ENCODE measurements at places on chromosomes 2 and 18. TPM values are rescaled to one million over a fixed set of nuclear protein-coding genes. Genes with fewer than 3 reads are reported as not detected.

- DNase-seq, result no peak
These were observed 61.3 kb downstream of the PMAIP1 start for GRCh38 chr18:59961070-59961469.

DNA sequence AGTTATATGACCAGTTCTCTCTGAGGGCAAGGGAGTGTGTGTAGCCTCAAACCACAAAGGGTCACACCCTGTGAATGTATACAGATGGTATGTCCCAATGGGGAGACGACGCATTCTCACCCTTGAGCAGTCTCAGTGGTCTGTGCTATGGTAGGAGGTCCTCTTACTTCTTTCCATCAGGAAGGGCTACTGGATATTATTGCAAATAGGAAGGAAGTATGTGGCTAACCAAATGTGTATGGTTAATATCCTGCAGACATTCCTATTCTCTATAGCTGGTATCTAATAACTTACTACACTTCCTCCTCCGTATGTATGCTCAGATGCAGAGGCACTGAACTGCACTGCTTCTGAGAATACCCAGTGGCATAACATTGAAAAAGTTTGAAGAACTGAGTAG lies 306.7 kb upstream of the CCDC68 start:
- no peak for DNase-seq

The CD28 gene
- total RNA-seq, result 191 TPM

DNA sequence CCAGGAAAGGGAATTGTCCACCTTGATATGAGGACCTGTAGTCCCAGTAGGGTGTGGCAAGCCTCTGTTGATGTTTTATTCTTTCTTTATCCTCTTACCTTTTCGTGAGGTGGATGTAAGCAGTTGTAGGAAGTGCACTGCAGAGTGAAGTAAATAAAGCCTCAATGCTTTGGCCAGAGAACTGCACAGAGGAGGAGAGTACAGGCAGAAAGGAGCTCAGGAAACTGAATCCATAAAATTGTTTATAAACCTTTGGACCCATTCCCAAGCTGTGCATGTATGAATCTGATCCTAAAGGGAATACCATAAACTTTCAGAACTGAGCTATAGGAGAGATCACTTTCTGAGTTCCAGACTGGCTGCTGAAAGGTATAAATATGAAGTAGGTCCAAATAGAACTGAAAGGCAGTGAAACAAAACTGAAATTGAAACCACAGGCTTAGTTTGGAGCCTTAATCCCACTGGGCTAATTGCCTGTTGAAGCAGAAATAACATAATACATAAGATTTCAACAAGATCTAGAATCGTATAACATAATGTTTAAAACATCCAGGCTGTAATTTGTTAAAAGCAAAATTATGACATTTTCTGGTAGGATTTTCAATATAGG lies 17.9 kb upstream of the SLC9A4 start:
- no peak for DNase-seq

The MYO1B gene
- total RNA-seq, result 4.7 TPM

DNA sequence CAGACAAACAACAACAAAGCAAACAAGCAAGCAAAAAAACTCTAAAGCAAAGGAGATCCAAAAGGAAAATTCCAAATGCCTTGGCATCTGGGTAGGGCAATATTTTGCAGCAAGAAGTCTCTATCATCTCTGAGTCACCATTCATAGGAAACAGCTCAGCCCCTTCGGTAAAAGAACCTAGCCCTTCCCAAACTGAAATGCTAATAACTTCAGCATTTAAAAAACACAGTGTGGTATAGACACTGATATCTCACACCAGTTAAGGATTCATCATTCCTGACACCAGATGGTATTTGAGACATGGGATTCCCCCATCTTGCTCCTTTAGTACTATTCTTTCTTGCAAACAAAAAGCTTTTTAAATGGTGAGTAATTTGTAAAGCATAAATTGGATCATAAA lies 491.8 kb downstream of the TXNL1 start:
- DNase-seq, result no peak

DNA sequence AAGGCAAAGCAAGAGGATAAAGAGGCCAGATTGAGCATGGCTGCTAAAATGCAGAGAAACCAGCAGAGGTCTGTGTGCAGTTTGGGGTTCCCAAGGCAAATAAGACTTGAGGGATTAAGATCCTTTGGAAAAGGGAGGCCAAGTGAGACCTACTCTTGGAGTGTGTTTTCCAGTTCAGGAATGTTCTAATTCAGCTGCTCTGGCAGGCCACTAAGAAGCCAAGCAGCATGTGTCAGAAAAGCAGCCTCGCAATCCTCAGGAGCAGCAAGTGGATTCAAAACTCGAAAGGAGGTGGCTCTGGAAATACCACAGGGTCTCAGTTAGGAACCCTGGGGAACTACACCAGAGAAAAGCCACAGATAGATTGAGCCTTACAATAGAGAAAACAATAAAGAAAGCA lies 569.2 kb downstream of the METTL4 start:
- DNase-seq, result no peak

DNA sequence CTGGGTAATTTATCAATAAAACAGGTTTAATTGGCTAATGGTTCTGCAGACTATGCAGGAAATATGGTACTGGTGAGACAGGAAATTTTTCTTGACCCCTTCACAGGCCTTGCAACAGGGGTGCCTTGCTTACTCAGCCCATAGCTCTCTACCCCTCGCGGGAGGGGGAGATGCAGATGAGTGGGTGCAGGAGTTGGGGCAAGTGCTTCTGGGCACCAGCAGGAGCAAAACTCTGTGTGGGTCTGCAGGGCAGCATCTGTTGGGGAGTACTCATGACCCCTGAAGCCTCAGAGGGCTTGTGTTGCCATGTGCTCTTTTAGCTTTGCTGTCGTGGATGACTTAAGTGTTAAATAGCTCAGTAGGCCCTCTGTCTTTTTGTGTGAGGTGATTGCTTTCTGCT lies 48.6 kb downstream of the GULP1 start:
- DNase-seq, result no peak

GRCh38 chr2:58098254-58099095 lies 51.9 kb downstream of the VRK2 start:
- DNase-seq, result no peak

The TUBB8B gene
- not detected for total RNA-seq

The PDE1A gene
- not detected for total RNA-seq

GRCh38 chr2:69764286-69765095 lies 22.6 kb downstream of the ANXA4 start:
- DNase-seq, result no peak

DNA sequence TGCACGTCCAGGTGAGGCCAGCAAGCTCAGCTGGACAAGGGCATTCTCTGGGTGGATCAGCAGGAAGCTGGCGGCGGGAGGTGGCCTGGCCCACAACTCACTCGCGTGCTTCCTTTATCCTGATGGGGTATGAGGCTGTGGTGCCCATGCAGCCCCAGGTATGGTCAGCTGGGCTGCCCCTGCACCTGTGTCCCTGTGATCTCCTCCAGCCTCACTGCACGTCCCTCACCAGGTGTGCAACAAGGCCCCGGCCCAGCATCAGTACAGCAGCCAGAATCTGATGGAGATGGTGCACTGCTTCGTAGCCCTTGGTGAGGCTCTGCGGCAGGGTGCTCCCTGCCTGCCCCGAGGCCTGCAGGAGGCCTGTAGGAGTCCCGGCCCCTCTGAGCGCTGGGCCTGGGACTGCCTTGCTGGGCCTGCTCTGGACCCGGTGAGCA lies 17.6 kb downstream of the MROH2A start:
- DNase-seq, result peak; percentile 43

DNA sequence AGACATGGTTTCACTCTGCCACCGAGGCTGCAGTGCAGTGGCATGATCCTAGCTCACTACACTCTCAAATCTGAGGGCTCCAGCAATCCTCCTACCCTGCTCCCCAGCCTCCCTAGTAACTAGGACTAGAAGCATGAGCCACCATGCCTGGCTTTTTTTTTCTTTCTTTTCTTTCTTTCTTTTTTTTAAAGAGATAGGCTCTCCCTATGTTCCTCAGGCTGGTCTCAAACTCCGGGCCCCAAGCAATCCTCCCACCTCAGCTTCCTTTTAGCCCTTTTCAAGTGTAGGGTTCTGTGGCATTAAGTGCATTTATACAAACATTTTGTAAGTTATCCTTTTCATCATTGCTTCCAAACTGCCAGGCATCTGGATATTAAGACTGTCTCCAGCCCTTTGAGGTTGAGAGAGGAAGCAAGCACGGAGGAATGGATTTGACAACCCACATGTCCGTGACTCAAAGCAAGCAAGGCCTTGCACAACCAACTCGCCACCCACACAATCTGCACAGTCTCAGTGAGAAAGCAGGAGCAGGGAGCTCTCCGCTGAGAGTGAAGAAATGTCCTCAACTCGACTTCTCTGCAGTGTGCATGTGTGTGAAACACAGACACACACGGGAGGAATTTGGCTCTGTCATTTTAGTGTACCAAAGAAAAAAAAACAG lies 65.6 kb downstream of the ATP8B1 start:
- no peak for DNase-seq

The KCNK3 gene
- total RNA-seq, result not detected

The RNF152 gene
- 0.59 TPM for total RNA-seq

- no peak for DNase-seq
These were observed 2.1 kb downstream of the CERS6 start for GRCh38 chr2:168458139-168458538.

The RNF125 gene
- 12.0 TPM for total RNA-seq

- no peak for DNase-seq
These were observed 61.5 kb downstream of the G6PC2 start for GRCh38 chr2:168962636-168963035.

GRCh38 chr2:239720361-239721360 lies 304.5 kb downstream of the NDUFA10 start:
- DNase-seq, result no peak

The TTN gene
- 9.2 TPM for total RNA-seq

DNA sequence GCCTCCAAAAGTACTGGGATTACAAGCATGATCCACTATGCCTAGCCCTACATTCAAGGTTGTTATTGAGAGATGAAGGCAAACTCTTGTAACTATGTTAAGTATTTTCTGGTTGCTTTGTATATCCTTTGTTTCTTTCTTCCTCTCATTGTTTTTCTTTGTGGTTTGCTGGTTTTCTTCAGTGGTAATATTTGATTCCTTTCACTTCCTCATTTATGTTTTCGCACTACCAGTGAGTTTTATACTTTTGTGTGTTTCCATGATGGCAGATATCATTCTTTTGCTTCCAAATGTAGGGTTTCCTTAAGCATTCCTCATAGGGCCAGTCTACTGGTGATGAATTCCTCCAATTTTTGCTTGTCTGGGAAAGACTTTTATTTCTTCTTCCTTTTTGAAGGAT lies 90.2 kb downstream of the NCK2 start:
- DNase-seq, result no peak

DNA sequence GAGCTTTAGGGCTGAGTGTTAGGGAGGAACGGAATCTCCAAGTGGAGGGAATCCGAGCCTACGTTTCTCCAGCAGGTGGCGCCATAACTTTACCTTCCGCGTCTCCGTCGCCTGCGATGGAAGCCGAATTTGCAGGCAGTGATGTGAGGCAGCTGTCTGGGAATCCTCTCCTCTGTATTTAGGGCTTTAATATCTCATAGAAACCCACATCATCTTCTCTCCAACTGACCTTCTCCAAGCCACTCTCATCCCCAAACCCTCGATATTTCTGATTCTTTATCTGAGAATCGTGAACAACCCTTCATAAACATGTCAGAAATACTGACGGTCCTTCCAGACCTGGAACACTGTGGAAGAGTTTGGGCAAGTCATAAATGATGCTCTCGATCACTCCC lies 27.5 kb downstream of the SIX2 start:
- no peak for DNase-seq

The SOCS6 gene
- 1.7 TPM for total RNA-seq

The IL1F10 gene
- total RNA-seq, result not detected

The NCKAP5 gene
- not detected for total RNA-seq

DNA sequence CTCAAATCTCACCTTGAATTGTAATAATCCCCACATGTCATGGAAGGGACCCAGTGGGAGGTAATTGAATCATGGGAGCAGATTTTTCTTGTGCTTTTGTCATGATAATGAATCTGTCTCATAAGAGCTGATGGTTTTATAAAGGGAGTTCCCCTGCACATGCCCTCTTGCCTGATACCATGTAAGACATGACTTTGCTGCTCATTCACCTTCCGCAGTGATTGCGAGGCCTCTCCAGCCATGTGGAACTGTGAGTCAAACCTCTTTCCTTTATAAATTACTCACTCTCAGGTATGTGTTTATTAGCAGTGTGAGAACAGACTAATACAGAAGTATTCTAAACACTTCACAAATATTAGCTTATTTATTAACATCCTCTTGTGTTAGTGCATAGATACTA lies 516.7 kb downstream of the LRRTM4 start:
- DNase-seq, result no peak

The C2orf15 gene
- 2.1 TPM for total RNA-seq

GRCh38 chr2:206115026-206115578 lies 29.1 kb upstream of the INO80D start:
- DNase-seq, result no peak

DNA sequence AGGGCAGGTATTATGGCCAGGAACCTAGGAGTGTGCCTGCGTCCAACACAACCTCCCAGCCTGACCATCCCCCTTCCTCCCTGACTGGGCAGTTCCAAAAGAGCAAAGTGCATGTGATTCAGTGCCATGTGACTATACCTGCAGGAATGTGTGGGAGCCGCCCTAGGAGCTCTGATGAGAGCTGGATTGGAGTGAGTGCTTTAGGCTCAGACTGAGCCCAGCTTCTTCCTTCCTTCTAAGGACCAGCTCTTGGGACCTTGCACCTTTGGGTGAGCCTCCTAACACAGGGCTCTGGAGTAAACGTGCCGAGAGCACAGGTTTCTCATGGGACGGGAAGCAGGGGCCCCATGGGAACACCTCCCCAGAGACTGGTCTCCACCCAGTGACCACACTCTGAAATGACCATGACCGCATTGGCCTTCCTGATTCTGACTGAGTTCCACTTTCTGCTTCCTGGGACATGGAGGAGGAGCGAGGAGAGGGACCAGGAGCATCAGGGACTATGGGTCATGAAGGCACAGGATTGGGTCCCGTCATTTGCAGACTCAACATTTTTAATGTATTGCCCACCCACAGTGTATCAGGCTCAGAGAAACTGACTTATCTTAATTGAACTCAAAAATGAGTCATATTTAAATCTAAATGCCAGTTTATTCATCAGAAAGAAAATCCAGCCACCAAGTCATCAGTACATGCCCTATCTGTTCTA lies 87.8 kb upstream of the BCL2L11 start:
- DNase-seq, result no peak

DNA sequence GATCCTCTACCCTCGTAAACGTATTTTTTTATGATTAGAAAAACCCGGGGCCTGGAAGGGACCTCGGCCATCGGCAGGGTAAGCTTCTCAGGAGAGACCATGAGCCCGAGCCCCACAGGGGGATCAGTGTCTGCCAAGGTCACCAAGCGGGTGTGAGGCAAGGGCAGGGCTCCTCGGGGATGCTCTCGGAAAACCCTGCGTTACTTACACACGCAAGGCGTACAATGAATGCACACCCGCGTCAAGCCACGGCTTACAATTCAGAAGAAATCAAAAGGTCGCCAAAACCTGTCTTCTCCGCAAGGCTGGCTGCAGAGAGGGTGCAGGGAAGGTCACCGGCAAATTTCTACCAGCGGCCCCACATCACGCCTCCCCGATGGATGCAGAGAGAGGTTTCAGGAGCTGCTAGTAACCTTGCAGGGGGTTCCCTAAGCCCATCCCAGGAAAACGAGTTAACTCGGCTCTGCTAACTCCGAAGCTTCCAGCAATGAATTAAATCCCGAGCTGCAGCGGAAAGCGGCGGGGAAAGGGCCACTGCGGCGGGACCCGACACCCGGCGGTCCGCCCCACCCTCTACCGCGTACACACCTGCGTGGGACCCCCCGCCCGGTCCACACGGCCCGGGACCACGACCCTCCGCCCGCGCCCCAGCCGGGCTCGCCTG lies 638 bp downstream of the ST3GAL5 start:
- peak; percentile 37 for DNase-seq

The C1QL2 gene
- not detected for total RNA-seq

The SLC38A11 gene
- not detected for total RNA-seq

GRCh38 chr18:39296293-39296888 lies 1730.8 kb upstream of the CELF4 start:
- DNase-seq, result no peak

All from activated naive CD4-positive, alpha-beta T cell treated with anti-CD3 and anti-CD28 coated beads, Interleukin-2, amount 50 U/mL, for 72 hours (primary cell).